ENCODE measurements at places on chromosomes 3 and 15. TPM values are rescaled to one million over a fixed set of nuclear protein-coding genes. Genes with fewer than 3 reads are reported as not detected.

Gene RTP1
- not detected for polyA plus RNA-seq

DNA sequence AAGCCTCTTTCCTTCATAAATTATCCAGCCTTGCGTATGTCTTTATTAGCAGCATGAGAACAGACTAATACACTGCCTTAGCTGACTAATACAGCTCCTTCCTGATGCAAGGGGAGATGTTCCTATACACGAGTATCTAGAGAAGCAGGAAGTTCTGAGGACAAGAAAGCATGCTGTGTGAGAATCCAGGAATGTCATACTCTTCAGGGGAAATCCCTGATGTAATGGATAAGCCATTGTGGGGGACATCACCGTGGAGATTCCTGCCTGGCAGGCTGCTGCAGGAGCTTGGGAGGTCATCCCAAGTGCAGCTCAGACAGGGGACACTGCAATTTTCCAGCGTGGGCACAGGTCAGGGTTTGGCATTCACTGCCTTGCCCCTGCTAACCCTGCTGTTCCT lies 476.9 kb downstream of the NR2F2 start:
- DNase-seq = no peak

DNA sequence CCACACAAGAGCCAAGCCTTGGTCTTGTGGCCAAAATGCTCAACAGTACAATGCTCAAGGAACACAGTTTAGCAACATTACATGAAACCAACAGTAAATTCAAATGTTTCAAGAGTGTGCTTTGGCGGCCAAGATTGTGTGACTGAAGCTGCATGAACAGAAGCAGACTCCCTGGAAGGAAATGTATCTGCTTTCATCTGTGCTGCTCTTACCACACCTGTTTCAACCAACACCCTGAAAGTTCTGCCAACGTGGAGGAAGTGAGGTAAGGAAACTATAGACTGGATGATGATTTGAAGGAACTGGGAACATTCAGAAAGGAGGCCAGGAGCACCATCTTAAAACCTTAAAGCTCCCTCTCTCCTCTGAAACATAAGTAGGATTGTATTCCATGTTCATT lies 55.7 kb downstream of the MB21D2 start:
- no peak for DNase-seq

Gene EIF1B
- 135 TPM for polyA plus RNA-seq

GRCh38 chr3:23442598-23443383 lies 239.7 kb downstream of the UBE2E2 start:
- DNase-seq = no peak

Gene GOLGA8G
- polyA plus RNA-seq = 0.26 TPM

- no peak for DNase-seq
Measured at GRCh38 chr3:150106740-150107428, 136.2 kb upstream of the PFN2 start.

GRCh38 chr15:86055688-86056087 lies 24.0 kb upstream of the AGBL1 start:
- no peak for DNase-seq

DNA sequence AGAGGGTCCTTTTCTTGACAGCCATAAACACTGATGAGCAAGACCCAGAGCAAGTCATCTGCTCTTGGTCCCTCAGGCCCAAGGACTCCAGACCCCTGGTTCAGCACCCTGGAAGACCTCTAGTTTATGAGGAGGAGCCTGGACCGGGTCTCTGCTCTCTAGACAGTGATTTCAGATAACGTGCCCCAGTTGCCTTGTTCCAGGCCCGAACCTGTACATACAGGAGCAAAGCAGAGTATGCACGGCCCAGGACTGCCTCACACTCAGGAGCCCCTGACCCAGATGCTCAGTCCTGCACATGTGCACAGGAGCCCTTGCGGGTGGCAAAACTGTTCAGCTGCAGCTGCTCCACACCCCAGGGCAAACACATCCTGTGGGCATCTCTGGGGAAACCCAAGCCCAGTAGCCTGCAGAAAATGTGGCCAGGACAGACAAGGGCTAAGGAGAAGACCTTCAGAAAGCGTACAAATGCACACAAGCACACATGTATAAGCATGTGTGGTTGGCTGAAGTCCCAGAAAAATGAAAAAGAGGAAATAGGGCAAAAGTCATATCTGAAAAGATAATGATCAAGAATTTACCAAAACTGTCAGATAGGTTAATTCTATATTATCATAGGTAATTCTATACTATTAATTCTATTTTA lies 59.9 kb upstream of the CORO2B start:
- no peak for DNase-seq

- no peak for DNase-seq
Measured at GRCh38 chr3:186318135-186318534, 43.9 kb downstream of the DGKG start.

- no peak for DNase-seq
Measured at GRCh38 chr3:117184574-117184973, 475.0 kb downstream of the TUSC7 start.

Gene SH3GL3
- 10.1 TPM for polyA plus RNA-seq

GRCh38 chr3:131025539-131025938 lies 1.1 kb downstream of the ASTE1 start:
- no peak for DNase-seq

GRCh38 chr3:52398670-52399081 lies 46.2 kb downstream of the SEMA3G start:
- no peak for DNase-seq

Gene JMJD7
- polyA plus RNA-seq = 10.3 TPM

DNA sequence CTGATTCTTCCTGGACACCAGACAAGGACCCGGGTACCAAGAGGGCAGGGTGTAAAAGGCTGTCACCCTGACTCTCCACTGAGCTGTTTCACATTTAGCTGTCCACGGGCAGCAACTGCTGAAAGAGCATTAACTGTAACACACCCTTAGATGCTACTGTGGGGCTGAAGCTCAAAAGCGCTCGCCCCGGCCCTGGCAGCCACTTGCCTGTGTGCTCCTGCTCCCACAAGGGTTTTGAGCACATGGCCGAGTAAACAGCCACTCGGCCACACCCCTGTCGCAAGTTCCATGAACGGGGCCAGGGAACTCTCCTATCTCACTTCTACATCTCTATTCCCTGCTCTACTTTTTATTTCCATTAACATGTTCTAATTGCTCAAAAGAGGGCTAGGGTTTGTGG lies 421.7 kb downstream of the TUSC7 start:
- no peak for DNase-seq

Gene GABRB3
- 5.9 TPM for polyA plus RNA-seq

- DNase-seq = no peak
Measured at GRCh38 chr15:26126819-26127387, 263.8 kb upstream of the ATP10A start.

- no peak for DNase-seq
Measured at GRCh38 chr3:52521881-52522650, 11.6 kb downstream of the NT5DC2 start.

Gene NDN
- 74.2 TPM for polyA plus RNA-seq

DNA sequence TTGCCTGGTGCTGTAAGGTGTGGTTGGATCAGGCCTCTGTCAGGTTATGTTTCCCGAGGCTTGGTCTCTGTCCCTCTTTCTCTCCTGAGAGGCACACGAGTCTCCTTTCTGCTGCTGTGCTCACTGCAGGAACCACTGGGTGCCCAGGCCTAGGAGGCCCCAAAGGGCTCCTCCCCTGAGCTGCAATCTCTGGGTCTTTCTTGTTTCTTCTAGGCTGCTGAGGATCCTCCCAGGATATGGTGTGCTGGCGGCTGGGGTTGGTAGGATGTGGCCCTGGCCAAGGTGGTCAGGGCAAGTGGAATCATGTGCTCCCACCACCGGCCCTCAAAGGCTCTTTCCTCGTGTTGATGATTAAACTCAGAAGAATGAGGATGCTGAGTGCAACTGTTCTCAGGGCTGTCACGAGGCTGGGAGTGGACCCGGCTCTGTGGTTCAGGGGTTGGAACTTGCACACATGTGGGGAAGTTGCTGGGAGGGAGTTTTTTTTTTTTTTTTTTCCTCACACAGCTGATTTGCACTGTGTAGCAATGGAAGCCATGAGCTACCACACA lies 43.6 kb upstream of the CTSH start:
- peak; percentile 67 for DNase-seq

DNA sequence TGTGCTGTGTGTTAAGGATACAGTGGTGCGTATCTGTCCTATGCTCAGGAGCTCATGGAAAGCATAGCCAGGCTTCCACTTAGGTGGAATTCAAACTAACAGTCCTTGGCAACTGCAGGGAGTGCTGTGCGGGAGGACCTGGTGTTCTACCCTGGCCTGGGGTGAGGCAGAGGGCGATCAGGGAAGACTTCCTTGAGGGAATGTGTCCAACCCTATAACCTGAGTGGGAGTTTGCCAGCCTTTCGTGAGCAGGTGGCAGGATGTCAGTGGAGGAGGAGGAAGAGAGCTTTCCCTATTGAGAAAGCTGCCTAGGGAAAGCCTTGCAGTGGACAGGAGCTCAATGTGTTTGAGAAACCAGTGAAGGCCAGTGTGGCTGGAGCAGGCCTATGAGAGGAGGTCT lies 271.1 kb upstream of the C2CD4B start:
- no peak for DNase-seq

DNA sequence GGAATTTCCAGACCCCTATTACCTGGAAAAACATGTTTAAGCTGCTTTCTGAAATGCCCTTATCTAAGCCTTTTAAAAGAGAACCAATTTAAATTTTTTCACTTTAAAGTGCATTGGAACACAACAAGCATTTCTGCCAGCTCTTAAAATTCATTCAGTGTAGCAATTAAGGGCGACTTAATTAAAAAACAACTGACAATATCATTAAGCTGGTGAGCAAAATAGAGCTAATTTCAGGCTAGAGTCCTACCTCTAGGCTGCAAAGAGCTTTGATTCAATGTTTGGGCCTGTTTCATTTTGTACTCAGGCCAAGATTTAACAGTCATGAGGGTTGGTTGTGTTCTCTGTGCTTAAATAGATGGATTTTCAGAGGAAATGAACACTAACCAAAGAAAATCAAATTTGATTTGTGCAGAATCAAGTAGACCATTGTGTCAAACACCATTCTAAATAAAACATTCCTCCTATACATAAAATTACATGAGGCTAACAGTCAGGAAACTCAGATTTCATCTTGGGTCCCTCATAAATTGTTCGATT lies 114.6 kb downstream of the TMEM108 start:
- DNase-seq = no peak

DNA sequence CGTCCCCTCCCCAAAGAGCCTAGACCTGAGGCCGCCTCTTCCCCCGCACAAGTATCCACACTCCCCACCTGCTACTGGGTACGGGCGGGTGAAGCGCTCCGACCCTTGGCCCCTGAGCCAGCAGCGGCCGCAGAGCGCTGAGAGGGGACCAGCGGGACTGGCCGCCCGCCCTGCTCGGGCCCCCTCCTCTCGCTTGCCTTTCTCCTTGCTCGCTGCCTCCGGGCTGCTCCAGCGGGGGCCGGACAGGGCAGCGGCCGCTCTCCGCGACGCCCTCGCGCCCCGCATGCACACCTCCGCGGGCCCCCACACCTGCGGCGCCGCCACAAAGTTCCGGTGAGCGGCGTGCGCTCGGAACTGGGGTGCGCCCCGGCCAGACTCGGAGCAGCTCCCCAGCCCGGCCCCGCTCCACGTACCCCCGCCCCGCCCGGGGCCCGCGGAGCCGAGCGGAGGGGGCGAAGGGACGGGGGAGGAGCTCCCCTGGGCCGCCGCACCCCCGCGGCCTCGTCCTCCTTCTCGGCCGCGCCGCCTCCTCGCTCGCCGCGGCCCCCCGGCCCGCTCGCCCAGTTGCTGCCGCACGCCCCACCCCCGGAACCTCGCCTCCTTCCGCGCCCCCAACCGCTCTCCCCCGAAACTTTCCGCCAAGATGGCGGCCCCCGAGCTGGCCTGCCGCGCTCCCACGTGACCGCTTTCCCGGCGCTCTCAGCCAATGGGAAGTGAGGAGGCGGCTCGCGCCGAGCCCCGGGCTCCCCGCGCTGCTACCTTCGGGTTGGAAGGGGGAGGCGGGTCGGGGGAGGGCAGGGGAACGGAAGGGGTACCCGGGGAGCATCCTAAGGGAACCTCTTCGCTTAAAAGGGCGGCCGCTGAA lies 704 bp downstream of the DLG1 start:
- peak; percentile 77 for DNase-seq

- DNase-seq = no peak
Measured at GRCh38 chr15:80846031-80846815, 67.1 kb downstream of the CEMIP start.

GRCh38 chr15:50996641-50997040 lies 88.2 kb downstream of the AP4E1 start:
- DNase-seq = no peak

Gene TRIM71
- polyA plus RNA-seq = 8.3 TPM

Gene ACVR2B
- 18.6 TPM for polyA plus RNA-seq

- DNase-seq = no peak
Measured at GRCh38 chr3:120801484-120801883, 58.9 kb downstream of the GTF2E1 start.

DNA sequence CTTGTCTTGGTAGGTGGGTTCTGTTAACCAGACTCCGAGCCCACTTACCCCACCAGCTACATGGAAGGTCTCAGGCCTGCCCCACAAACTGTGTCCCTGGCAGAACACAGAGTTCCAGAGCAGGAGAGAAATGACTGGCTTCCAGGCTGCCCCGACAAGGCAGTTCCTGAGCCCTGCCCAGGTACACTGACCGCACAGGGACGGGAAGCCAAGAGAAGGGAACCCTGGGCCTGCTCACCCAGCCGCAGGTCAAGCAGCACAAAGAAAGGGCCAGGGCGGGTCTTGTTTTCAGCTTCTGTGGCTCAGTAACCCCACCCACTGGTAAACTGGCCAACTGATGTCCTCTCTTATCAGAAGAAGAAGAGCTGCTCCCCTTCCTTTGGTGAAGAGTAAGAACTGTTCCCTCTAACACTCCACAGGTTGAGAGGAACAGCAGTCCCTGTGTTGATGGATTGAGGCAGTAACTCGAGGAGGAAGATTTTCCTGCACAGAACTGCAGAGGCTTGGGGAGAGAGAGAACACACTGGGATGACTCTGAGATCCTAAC lies 68.4 kb downstream of the CRTC3 start:
- no peak for DNase-seq

Gene PLA2G4D
- not detected for polyA plus RNA-seq

DNA sequence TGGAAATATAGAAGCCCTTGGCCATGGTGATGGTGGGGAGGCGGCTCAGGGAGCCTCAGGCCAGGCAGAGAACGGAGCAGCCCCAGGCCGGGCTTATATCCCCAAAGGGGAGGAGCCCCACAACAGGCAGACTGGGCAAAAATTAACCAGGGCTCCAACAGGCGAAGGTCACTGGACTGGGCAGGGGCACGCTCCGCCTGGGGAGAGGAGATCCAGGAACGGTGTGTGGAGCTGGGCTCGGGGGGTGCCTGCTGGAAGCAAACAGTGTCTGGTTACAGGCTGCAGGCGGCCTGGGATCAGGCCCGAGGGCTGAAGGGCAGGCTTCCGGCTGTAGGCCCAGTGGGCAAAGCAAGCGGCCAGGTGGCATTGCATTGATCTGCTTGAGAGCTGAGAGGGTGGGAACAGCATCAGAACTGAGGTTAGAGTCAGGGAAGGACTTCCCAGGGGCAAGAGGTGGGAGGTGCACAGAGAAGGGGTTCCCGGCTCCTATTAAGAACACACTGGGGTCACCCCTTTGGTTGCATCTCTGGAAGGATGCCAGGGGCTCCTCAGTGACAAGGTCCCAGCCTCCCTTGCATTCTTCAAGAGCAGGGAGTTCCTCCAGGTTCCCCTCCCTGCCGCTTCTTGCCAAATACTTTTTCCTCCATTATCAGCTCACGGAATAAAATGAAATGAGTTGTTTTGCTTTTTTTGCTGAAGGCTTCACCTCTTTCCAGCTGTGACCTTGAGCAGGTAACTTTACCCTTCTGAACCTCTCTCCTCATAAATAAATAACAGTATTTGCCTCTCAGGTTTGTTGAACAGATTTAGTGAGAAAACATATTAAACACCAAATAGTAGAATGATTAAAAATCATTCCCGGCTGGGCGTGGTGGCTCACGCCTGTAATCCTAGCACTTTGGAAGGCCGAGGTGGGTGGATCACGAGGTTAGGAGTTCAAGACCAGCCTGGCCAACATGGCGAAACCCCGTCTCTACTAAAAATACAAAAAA lies 7.8 kb downstream of the ANPEP start:
- no peak for DNase-seq

Gene EBLN2
- polyA plus RNA-seq = 2.1 TPM

Measured in right renal pelvis (tissue), 4 donors.